ENCODE measurements at places on chromosomes 13 and 19.
A peak's percentile ranks its signal among the peaks of the same experiment; 100 is the strongest.

GRCh38 chr13:52164989-52165388 lies 5.6 kb upstream of the NEK3 start:
- DNase-seq = no peak

GRCh38 chr13:103291798-103292572 lies 225.8 kb upstream of the SLC10A2 start:
- DNase-seq = no peak

DNA sequence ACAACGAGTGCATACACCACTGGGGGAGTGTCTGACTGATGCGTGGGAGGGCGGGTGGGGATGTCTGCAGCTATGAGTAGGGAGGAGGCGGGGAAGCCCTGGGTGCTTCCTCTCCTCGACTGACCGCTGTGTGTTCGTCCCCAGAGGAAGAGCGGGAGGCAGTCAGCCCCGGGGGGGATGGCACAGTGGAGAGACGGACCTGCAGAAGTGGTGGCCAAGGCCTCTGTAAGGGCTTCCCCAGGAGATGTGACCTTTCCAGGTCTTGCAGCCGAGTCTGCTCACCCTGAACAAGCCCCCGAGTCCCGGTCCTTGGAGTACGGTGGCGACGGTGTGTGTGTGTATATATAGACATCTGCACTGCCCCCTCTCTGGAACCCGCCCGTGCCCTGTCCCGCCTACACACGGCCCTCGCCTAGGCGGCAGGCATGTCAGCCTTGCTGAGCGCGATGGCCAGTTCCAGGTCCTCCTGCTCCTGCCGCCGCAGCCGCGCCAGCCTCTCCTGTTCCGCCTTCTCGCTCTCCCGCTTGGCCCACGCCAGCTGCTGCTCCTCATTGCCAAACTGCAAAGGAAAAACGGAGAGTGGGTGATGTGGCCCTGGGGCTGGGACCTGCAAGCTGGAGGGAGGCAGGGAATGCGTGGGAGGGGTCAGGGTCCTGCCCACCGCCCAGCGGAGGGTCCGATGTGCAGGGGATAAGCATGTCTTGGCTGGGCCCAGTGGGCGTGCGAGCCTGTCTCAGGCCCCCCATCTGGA lies 30.8 kb downstream of the KLF2 start:
- DNase-seq = peak; percentile 37

GRCh38 chr13:20181188-20181587 lies 11.6 kb downstream of the GJB2 start:
- DNase-seq = no peak

DNA sequence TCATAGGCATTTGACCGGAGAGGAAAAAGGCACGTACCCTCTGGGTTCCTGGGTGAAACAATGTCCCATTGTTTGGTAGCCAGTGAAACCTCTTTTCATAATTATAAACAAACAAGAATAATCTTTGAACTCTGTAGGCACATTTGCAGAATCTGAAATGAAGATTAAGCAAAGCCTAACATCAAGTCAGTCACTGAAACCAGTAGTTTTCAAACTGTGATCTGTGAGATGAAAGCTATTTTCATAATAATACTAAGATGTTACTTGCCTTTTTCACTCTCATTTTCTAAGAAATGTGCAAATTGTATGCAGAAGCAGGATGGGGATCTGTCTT lies 105.4 kb downstream of the WDFY2 start:
- no peak for DNase-seq

DNA sequence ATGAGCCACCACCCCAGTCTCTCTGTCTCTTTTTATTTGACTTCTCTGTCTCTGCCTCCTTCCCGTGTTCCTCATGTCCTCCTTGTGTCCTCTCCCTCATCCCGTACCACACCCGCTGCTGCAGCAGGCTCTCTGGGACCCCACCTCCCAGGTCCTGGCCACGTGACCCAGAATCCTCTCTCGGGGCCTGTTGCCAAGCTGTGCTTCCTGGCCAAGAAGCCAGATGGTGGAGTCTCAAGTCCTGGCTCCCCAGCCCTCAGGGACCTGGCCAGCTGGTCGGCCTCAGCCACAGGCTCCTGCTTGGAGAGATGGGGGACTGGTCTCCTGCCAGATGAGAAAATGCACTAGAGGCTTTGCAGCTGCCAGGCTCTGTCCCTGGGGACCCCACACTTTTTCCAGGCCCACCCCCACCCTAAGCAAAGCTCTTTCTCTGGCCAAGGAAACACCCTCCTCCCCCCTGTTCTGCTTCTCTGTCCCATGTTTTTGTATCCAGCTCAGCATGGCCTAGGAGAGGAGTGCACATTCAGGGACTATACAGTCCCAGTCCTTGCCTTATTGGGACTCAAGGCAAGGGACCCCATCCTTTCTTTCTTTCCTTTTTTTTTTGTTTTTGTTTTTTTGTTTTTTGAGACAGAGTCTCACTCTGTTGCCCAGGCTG lies 34.3 kb upstream of the SHKBP1 start:
- DNase-seq = peak; percentile 62

- DNase-seq = no peak
These were observed 45.3 kb downstream of the KLF2 start for GRCh38 chr19:16369664-16370576.

GRCh38 chr13:113770441-113770840 lies 11.4 kb downstream of the TMEM255B start:
- no peak for DNase-seq

GRCh38 chr13:75869981-75870380 lies 233.9 kb downstream of the LMO7 start:
- DNase-seq = no peak

DNA sequence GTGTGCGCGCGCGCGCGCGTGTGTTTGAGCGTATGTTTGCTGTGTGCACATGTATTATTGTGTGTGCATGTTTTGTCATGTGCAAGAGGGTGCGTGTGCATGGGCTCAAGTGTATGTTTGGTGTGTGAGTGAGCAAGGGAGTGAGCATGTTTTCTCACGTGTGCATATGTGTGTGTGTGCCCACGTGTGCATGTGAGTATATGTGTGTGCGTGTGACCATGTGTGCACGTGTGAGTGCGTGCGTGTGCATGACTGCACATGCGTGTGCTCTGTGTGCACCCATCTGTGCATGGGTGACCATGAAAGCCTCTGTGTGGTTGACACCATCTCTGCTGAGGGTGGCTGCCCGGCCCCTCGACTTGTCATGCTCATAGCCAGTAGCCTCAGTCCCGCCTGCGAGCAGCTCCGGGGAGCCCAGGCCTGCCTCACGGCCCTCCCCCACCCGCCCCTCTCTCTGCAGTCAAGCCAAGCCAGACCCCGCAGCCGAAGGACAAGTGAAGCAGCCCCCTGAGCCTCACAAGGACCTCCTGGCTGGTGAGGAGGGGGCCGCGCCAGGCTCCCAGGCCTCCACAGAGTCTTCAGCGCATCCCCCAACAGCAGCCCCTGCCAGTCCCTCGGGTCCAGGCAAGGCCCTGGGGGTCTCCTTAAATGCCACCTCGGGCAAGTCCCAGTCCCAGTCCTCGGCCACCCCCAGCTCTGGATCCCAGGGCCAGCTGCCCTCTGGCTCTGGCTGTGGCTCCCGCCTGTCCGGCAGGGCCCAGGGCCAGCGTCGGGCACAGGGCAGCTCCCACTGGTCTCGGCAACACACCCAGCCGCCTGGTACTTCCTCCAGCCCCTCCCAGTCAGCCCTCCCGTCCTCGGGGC lies 6.0 kb downstream of the REEP6 start:
- no peak for DNase-seq

DNA sequence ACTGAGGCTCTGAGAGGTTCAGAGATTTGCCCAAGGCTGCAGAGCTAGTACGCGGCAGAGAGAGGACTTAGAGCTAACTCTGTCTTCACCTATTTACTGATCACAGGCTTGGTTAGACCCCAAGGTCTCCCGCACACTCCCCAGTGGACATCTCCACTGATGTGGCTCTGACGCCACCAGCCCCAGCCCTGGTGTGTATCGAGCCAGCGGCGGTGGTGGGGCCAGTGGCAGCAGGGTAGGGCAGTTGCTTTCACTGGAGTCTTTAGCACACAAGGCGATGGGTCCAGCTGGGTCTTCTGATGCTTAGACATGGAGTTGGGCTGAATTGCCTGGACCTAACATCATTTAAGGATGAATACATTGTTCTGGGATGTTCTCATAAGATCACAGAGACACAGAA lies 85.4 kb downstream of the ANKRD10 start:
- no peak for DNase-seq

DNA sequence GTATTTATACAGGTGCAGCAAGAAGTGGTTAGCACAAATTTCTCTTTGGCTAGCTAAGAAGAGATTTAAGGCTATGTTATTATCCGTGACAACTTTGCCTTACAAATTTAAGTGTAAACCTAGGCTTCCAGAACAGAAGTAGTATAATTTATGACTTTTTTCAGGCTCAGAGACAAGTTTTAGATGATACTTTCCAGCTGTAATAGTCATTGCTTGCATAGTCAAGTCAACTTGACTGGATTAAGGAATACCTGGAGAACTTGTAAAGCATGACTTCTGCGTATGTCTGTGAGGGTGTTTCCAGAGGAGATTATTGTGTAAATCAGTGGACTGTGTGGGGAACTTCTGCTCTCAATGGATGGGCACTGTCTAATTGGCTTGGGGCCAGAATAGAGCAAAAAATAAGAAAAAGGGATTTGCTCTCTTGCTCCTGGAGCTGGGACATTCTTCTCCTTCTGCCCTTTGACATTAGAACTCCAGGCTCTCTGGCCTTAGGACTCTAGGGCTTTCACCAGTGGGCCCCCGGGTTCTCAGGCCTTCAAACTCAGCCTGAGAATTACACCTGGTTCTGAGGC lies 33.0 kb downstream of the CYSLTR2 start:
- no peak for DNase-seq

- peak; percentile 63 for DNase-seq
These were observed 4.4 kb downstream of the WASF3 start for GRCh38 chr13:26561651-26562511.

GRCh38 chr13:43180837-43181236 lies 157.5 kb downstream of the DNAJC15 start:
- no peak for DNase-seq

DNA sequence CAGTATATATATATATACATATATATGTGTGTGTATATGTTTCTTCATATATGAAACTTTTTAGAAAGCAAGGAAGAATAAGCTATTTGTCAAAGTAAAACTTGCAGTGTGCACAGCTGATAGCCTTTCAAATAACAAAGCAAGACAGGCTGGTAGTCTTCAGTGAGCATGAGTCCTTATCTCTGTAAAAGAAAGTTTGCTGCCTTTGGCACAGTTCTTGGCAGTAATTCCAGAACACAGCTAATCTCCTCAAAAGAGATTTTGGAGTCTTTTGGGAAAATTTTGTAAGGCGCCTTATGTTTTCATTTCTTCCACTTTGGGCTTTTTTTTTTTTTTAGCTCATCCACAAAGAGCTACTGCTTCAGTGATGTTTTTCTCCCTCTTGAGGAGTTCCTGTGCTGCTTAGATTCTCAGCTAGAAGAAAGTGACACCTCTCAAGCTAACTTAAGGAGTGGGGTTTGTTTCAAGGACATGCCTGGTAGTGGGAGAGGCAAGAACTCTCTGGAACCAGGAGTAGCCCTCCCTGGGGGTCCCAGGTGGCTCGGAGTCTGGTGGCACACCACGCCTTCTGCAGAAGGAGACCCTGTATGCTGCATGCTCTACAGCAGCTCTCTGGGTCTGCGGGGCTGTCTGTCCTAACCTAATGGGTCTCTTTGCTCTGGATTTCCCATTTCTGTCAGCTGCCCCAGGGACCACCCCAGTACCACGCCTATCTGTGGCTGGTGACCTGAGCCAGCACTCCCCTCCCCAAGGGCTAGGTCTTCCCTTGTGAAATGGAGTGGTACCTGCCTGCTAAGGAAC lies 58.8 kb downstream of the TNFRSF19 start:
- DNase-seq = no peak

DNA sequence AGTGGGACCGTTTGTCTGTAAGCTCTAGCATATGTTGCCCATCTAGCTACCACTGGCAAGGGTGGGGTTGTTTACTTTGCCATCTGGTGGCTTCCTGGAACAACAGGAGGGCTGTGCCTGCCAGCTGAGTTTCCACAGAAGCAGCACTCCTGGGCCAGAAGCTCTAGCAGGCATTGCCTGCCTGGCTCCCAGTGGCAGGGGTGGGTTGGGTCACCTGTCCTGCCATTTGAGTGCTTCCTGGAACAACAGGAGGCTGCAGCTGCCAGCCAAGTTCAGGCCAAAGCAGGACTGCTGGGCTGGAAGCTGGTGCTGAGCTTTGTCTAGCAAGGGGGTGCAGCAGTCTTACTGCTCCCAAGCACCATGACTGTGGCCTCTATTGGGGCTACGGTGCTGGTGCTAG lies 239.7 kb downstream of the MTUS2 start:
- no peak for DNase-seq

GRCh38 chr13:79585033-79585432 lies 104.1 kb downstream of the NDFIP2 start:
- no peak for DNase-seq

GRCh38 chr19:50649433-50650391 lies at the start of gene C19orf81:
TSS of gene C19orf81 (plus strand) at chr19:50649445. CDS start at chr19:50649445, 0 bp downstream.
- DNase-seq = no peak

- DNase-seq = no peak
These were observed 2.1 kb downstream of the PRMT1 start for GRCh38 chr19:49678985-49679770.

DNA sequence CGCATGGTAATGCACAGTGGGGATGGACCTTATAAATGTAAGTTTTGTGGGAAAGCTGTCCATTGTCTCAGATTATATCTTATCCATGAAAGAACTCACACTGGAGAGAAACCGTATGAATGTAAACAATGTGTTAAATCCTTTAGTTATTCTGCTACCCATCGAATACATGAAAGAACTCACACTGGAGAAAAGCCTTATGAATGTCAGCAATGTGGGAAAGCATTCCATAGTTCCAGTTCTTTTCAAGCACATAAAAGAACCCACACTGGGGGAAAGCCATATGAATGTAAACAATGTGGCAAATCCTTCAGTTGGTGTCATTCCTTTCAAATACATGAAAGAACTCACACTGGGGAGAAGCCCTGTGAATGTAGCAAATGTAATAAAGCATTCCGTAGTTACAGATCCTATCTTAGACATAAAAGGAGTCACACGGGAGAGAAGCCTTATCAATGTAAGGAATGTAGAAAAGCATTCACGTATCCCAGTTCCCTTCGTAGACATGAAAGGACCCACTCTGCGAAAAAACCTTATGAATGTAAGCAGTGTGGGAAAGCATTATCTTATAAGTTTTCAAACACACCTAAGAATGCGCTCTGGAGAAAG lies 13.8 kb downstream of the ZNF763 start:
- no peak for DNase-seq

- DNase-seq = no peak
These were observed 25.6 kb downstream of the SHISA2 start for GRCh38 chr13:26026211-26026610.

GRCh38 chr13:72403396-72404010 lies 323.9 kb downstream of the MZT1 start:
- no peak for DNase-seq

- DNase-seq = no peak
These were observed 785.8 kb upstream of the SLC10A2 start for GRCh38 chr13:103852036-103852435.
